ENCODE measurements at places on chromosomes 4 and X.

DNA sequence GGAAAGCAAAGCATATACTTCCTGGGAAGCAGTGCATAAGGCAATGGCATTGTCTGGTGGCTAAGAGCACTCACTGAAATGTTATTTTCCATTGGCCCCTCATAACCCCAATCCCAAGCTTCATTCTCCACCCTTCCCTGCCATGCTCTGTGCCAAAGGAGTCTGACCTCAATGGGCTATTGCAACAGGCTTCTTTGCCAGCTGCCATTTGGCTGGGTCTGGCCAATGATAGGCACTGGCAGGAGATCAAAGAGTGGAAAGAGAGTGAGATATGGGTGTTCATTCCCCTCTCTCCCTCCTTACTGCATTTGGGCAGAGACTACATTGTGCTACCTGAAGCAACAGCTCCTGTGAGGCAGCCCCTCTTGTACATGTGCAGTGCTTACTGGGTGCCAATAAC is 51.5 kb downstream of the LHFPL1 start:
- DNase-seq: no peak

DNA sequence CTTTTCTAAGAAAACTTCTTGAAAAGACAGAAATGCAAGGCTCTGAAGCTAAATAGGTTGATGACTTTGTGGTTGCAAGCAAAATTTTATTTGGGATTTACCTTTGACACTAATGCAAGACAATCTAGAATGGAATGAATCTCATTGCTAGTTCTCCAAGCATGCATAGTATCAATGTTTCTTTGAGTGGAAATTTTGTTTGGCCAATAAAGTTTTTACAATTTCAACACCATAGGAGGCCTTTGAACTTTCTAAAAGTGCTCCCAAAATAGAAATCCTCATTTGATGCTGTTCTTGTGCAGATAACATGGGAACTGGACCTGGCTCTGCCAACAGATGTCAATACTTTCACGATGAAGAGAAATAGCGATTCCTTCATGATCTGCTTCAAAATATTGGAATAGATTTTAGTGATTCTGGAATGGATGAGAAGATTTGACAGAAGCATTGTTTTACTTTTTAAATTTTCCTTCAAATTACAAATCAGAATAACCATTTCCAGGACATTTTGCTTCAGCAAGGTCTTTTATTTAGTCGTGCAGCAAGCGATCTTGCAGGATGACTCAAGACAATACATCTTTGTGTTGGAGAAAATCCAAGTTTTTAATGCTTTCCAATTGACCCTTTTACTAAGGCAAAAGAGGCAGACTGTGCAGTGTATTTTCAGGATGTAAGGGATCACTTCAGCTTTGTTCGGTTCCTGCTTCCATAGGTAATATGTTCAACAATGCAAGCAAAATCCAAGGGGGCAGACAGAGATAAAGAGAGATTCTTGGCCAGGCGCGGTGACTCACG is 51.7 kb upstream of the OTUD4 start:
- no peak for DNase-seq

DNA sequence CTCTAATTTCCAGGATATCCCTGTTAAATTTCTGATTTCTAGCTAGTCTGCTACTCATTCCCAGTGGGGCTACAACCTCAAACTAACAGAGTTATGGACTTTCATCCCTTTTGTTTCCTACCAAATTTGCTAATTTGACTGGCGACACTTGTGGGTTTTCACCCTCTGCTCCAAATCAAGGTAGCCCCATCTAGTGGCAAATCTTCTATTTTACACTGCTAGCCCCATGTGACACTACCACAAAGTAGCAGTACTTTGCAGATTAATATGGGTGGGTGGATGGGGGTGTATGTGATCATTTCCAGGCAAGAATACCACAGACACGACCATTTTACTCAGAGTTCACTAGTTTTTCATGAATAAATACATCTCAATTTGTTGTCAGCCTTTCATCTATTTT is 150.3 kb downstream of the MSL3 start:
- DNase-seq: no peak

DNA sequence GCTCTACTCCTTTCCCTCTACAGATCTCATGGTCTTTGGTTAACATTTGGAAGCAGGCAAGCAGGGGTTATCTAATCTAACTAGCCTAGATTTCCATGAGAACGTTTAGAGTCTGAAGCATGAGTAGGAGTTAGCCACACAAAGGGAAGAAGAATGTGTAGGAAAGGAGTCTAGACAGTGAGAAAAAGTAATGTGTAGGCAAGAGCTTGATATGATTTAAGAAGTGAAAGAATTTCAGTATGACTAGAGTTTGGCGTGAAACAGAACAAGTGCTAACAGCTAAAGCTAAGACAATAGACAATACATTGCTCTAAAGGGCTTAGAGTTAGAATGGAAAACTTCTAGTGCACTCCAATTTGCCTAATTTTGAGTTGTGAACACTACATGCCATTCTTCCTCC is 10.8 kb downstream of the CXCL8 start:
- no peak for DNase-seq

DNA sequence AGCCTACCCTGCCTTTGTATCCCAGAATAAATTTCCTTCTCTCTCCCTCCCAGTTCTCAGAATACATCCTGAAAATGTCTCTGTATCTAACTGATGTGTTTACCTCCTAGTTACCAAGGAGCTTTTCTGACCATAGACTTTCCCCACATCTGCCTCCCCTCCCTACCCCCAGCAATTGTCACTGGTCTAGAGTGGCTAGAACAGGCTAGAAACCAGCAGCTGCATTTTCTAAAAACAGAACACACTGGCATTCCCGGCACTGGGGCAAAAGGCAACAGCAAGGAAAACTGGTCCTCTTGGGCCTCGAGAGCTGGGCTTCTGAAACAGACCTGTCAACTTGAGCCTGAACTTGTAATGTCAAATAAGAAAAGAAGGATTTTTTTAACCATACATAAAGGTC is 16.4 kb downstream of the TASL start:
- DNase-seq: no peak

- no peak for DNase-seq
Measured at GRCh38 chr4:3781193-3781886, 15.2 kb downstream of the ADRA2C start.

DNA sequence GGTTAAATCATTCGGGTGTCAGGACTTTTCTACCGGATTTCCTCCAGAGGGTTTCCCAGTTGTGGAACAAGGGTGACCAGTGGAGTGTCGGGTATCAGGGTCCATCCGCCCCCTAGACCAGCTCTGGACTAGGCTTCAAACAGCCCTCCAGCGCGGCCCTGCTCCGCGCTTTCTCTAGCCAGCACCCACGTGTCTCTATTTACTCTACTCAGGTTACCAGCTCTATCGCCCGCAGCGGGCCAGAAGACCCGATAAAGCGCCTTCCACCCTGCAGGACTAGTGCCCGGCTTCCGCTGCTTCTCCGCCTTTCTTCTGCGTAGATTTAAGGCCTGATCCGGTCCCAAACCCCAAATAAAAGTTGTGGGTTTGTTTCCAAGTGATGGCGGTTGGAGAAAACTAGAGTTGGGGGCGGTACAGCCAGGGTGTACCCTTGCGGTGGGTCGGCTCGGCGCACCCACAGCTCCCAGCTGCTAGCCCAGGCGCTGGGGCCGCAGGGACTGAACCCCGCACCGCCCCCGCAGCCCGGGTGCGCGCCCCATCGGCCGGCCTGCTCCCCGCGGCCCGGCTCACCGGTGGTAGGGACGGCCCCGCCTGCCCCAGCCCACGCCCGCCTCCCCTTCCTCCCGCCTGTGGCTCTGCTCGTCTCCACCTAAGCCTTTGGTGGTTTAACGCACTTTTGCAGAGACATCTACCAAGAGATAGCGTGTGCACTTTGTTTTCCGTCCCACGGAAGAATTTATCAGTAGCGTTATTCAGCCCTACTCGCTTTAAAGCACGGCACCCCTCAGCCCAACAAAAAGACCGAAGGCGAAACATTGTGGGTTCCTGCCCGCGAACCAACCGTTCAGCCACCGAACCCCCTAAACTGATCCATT is 2.1 kb downstream of the LEF1 start:
- peak; percentile 46 for DNase-seq

DNA sequence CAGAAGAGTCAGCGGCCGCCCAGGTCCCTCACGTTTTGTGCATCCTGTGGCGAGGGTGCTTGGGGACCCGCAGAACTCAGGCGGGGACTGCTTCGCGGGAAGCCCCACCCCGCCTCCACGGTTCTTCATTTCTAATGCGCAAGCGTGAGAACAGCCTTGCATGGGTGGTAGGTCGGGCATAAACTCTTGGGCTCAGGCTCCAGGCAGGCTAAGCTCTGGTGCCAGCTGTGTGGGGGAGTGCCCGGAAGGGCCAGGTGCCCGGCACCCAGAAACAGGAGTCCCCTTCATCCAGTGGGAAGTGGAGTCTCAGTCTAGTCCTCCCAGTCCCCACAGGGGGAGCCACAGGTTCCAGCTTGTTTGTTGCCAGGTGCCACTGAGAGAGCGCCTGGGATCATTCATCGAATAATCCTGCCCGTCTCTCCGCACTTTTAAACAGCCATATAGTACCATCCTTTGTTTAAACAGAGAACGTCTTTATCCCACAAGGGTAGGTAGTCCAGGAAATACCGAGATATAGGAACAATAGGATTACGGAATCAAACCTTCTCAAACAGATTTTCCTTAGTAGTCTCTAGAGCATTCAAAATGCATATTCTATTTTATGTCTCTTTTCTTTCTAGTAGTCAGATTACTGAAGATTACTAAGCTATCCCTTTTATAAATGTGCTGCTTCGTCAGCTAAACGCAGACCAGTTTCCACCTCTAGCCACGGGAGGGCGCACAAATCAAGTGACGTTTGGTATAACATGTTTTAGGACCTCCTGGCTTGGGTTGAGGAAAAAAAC is 12.7 kb upstream of the RBBP7 start:
- peak; percentile 46 for DNase-seq

DNA sequence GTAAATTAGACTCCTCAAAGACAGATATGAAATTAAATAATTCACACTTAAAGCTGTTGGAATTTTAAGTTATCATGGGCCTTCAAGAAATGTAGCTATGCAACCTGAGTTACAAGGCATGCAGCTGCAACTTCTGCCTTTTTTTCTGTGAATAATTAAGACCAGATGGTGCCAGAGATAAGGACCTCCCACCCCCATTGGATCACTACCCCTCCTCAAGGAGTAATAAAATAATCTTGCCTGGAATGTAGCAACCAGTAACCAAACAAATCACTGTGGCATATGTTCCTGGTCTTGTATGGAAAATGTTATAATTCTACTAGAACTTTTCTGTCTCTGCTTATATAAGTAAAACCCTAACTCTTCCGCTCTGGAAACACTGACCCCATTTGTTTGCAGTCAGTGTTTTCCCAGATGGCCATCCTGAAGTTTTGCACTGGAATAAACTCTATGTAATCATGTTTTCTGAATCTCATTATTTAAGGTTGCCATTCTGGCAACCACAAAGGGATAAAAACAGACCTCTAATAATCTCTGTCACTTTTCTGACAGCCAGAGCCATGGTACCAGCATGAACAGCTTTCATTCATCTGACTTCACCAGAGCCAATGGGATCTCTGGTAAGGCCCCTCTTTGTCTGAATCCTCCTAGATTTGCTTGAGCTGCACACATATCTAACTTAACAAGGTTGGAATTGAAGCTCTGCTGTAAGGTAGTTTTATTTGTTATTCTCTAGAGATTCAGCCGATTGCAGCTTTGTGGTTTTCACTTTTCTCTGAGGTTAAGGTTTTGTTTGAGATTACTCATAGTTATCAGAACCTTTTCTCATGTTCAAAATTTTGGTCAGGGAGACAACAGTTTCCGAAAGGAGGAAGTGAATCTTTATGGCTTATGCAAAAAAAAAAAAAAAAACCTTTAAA is 274.6 kb downstream of the NAF1 start:
- no peak for DNase-seq

DNA sequence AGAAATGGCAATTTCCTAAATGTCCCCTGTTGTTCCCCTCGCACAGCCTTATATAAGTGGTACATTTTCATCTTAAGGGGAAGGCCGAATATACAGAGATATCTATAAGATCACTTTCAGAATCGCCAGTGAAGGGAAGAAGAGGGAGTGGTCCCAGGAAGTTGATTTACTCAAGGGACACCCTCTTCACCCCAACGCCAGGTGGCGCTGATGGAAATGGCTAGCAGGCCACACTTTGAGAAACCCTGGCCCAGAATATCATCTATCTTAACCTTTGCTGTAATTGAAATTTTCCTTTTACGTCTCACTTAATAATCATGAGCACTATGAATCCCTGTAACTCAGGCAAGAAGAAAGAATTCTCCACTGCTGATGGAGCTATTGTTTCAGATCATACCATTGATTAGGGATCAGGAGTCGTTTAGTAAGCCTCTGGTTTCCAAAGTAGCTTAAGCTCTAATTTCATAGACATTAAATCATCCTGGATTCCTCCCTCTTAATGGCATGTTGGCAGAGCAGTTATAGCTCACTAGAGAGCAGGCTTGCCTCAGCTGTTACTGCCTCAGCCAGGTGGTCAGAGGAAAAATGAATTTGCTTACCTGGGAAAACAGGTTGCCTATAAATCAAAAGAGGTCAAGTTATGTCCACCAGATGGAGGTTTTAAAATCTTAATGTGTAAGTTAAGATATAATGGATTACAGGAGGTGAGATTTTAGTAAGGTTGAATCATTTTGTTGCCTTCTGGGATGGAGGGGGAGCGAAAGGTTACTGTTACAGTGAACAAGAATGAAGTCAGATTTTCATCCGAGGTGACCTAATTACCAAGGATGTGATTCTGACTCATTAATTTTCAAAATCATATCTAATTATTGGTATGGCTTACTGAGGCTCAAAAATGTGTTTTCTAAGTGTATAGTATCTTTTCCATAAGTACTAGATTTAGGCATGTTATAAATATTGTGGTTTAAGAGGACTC is 941.2 kb upstream of the TENM3 start:
- no peak for DNase-seq

- DNase-seq: no peak
Measured at GRCh38 chr4:165715211-165715610, 157.8 kb upstream of the TLL1 start.

- DNase-seq: no peak
Measured at GRCh38 chr4:158202481-158202880, 7.8 kb upstream of the TMEM144 start.

Measured in activated T-helper 9 cell treated with anti-CD3 and anti-CD28 coated beads, Interleukin-2, amount 50 U/mL, for 16 hours (primary cell).